Stimulated activated CD4-positive, alpha-beta T cell treated with anti-CD3 and anti-CD28 coated beads, Interleukin-4, amount 100 ng/mL, for 48 hours (primary cell): ENCODE measurements at places on chromosomes 5 and 9.

GRCh38 chr9:17134396-17135294 is at the start of gene CNTLN:
Gene CNTLN (plus strand): TSS chr9:17135040. CDS start chr9:17135066, 26 bp downstream.
- DNase-seq, result peak; percentile 67

- no peak for DNase-seq
Observed at GRCh38 chr5:164237486-164237885, 732.1 kb downstream of the MAT2B start.

DNA sequence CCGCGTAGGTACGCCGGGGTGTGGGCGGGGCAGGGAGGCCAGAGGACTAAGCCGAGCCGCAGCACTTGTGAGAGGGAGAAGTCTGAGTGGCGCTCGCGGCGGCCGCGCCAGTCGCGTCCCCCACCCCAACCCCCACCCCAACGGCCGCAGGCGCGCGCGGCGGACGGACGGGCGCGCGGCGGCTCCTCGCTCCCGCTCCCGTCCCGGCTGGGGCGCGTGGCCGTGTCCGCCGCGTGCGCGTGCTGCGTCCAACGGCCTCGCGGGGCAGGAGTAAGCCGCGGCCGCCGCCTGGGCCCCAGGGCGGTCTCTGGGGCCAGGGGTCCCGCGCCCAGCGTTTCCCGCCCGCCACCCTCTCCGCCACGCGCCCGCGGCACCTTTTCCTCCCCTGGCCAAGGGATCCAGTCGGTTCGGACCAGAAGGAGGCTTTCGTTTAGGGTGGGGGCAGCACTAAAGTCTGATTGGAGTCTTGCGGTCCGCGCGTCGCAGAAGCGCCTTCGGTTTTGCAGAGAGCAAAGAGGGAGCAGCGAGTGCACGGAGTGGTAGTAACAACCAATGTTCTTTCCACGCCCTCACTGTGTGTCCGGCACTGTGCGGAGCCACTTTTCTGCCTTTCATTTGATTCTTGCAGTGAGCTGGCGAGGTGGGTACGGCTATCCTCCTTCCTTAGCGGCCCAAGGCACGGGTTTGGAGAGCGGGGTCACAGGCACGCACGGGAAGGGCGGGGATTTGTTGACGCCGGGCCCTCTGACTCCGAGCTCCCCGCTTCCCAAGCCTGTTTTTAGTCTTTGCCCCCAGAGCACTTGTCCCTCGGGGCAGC is 483 bp downstream of the G3BP1 start:
- DNase-seq, result peak; percentile 19

GRCh38 chr9:133699546-133699945 is 38.6 kb downstream of the SARDH start:
- no peak for DNase-seq

DNA sequence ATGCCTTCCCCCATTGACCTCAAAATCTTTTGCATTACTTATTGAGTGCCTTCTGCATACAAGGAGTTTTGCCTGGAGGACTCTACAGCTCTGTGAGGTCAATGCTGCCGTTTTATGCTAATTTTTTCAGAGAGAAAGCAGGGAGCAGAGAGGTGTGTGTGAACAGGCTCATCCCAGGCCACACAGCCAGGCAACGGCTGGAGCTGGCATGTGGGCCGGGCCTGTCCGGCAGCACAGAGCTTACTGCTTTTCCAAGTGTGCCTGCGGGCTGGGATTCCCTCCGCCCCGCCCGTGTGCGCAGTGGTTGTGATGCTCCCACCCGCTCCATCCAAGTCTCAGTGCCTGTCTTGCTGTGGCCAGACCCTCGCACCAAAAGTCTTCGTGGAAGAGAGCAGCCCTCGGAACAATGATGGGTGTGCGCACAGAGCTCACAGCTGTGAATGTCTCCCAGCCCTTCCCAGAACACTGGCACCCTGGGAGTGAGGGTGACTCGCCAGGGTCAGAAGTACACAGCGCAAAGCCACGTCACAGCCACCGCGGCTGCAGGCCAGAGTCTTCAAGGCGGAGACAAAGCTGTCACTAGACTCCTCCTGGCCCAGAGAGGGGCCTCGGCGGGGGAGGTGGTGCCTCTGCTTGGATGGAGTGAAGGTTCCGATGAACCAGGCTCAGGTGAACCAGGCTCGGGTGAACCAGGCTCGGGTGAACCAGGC is 82.8 kb downstream of the COL5A1 start:
- no peak for DNase-seq
